ENCODE measurements at places on chromosomes 12 and 14.
A peak's percentile ranks its signal among the peaks of the same experiment; 100 is the strongest.

DNA sequence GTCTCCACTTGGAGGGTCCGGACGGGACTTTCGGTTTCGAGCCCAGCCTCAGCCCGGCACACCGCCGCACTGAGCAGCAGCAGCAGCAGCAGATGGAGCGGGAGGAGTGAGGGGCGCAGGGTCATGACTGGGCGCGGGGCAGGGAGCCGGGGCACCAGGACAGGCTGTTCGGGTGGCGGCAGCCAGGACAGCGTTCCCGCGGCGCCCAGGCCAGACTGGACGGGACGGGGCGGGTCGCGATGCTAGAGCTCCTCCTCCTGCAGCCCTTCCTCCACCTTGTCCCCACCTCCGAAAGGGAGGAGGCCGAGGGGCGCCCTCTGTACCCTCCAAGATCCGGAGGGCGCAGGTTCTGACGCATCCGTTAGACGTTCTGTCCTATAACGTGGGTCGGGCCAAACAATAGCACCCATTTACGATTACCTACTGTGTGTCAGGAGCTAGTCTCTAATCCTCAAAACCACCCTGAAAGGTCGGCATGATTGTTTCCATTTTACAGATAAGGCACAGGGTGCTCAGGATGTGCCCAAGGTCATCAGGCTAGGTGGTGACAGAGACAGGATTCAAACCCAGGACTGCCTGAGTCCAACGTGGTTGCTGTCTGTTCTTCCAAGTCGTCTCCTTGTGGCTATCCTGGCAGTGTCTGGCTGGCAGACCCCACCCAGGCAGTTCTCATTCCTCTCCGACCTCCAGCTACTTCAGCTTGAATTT is at the start of gene FKBP11:
Gene FKBP11 (minus strand): TSS at position 189 of the 708 bp plus-strand sequence. CDS start 64 bp downstream, at position 125.
- no peak for DNase-seq

DNA sequence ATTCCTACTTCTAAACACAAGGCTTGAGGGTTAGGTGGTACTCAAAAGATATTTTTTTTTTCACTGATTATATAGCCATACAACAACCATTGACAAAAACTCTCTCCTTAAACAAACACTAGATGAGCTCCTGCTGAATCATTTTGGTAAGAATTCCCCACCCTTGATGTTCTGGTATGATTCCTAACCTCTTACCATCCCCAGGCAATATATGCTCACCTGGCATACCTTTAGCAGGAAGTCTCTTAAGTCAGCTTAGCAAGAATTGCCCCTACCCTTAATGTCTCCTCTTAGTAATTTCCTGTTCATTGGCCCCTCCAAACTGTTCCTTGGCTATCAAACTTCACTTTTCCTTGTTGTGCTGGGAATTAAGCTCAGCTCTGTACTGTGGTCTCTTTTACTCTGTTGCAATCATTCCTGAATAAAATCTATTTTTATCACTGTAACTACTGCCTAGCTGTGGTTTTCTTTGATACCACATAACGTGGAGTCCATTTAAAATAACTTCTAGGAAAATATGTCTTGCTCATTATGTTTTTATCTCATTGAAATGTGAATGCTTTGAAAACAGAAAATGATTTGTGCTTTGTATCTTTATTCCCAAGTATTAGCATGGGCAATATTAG is 712.6 kb downstream of the SLC16A7 start:
- DNase-seq, result no peak

DNA sequence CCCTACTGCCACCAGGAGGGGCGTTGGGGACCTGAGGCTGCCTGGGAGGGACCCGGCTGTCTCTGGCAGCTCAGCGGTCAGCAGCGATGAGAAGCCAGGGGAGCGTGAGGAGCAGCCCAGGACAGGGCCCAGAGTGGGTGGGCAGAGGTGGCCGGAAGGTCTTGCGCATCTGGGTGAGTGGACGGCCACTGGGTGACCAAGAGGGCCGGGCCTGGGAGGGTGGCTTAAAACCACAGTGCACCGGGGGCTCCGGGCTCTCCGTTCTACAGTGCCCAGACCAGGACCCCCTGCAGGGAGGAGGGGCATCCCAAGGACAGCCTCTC is 10.0 kb downstream of the INF2 start:
- DNase-seq, result no peak

- DNase-seq, result no peak
Observed at GRCh38 chr14:105968291-105968690, 441.9 kb downstream of the TMEM121 start.

GRCh38 chr12:27779416-27779919 is 565 bp upstream of the KLHL42 start:
- DNase-seq, result no peak

- no peak for DNase-seq
Observed at GRCh38 chr12:53235164-53235563, 3.2 kb upstream of the RARG start.

- DNase-seq, result no peak
Observed at GRCh38 chr12:57135527-57136326, 7.4 kb downstream of the LRP1 start.

- DNase-seq, result no peak
Observed at GRCh38 chr12:105352052-105352451, 21.6 kb downstream of the C12orf75 start.

DNA sequence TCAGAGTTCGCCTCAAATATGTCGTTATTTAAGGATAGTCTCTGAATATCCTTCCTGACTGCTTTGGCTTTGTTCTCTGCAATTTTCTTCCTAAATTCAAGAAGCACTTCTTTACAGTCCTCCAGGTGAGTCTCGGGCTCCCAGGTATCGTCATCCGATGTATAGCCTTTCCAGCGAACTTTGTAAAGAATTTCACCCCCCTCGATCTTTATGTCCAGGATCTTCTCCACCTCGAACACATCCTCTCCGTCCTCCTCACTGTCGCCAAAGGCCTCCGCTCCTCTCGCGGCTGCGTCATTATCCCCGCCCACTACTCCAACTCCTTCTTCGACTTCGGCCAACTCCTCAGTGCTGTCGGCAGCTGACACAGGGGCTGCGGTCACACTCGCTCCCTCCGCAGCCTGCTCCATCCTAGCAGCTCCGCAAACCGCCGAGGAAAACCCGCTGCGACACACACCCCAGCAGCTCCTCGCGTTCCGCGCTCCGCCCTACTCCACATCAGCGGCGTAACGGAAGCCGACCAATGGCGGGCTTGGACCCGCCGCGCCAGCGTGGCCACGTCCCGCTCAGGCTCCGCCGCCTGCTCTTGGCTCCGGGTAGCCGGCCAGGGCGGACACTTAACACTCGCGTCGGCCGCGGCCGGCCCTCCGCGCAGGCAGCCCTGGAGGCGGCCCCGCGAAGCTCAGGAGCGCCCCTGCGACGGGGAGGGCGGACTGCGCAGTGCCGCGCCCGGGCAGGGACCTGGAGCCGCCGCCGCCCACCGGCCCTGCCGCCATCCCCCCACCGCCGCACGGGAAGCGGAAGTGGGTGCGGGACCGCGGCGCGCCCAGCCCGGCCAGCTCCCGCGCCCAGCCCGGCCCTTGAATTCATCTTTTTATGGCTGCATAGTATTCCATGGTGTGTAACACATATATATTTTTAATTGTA is 4.1 kb downstream of the CD163L1 start:
- DNase-seq, result no peak

DNA sequence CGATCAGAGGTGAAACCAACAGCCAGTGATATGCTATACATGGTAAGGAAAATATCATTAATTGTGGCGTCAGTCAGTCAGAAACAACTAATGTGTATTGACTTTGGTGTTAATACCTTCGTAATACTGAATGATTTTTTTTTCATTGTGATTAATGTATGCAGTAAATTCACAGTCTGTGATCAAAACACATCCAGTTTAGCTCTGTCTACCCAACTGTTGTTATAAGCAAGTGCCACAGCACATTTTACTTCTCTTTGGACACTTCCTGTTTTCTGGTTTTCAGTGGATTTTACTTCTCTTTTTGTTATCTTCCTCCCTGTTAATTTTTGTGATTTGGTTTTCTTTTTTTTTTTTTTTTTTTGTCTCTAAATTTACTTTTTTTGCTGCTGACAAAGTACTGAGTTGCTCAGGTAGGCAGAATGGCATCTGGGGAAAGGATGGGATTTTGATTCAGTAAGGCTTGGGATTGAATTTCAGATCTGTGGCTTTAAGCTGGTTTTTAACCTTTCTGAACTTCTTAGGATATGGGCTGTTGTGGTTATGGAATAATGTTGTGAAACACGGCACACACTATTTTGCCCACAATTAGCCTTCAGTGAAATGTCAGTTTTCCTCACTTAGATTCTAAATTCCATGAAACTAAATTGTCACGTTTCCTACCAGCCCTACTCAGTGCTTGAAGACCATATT is 604 bp downstream of the GLIPR1 start:
- no peak for DNase-seq

DNA sequence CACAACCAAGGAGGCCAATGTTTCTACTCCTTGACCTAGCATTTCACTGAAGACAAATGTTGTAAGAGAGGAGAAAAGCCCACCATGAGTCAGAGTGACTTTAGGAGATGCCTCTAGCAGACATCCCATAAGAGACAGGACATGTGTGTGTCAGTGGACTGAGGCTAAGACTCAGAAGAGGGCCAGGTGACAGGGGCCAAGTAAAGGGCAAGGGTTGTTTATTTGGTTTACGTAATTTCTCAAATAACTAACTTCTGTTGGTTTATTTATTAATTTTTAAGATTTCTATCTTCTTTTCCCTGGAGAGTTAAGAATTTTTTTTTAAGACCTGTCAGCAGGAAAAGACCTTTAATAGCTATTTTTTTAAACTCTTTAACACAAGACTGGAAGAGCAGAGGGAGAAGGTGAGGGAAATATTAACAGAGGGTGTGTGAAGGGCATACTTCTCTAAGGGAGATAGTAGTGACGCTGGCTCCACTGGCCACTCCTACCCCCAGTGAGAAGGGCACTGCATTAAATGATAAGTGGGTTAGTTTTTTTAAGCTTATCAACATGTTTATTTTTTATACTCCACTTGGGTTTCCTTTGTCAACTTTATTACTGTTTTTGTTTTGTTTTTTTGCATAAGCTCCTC is 3.4 kb downstream of the PNP start:
- DNase-seq, result no peak

- DNase-seq, result no peak
Observed at GRCh38 chr14:86787717-86788116, 1205.3 kb downstream of the GALC start.

- peak; percentile 51 for DNase-seq
Observed at GRCh38 chr14:89851106-89851505, 103.4 kb downstream of the EFCAB11 start.

GRCh38 chr14:90602088-90602687 is 205.4 kb downstream of the CALM1 start:
- DNase-seq, result no peak

- DNase-seq, result no peak
Observed at GRCh38 chr12:45696049-45696448, 33.5 kb upstream of the ARID2 start.

GRCh38 chr14:93114713-93115068 is 1.0 kb downstream of the ITPK1 start:
- DNase-seq, result no peak

- DNase-seq, result no peak
Observed at GRCh38 chr14:76073717-76074116, 78.0 kb upstream of the GPATCH2L start.

GRCh38 chr12:54272214-54272613 is 7.7 kb downstream of the CBX5 start:
- no peak for DNase-seq

GRCh38 chr12:31582155-31582554 is 8.8 kb downstream of the DENND5B start:
- no peak for DNase-seq

GRCh38 chr12:44627387-44628166 is 248.5 kb downstream of the NELL2 start:
- DNase-seq, result no peak

DNA sequence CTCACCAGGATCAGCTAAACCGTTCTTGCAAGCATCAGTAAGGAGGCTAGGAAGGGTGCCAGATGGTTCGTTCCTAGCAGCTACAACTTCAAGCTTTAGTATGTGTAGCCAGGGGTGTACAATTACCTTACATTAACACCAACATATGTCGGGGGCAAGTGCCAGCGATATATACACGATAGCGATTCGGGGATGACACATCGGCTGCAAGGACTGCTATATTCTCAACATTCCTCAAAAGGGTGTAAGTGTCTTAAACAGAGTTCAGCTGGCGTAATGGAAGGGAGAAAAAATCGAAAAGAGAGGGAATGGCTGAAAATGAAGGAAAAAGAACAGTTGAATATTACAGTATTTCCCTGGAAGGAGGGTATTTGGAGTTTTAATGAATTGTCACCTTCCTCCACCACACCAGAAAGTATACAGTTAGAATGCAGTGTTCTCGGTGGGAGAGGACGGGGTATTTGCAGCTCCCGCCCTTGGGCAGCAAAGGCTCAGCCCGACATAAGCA is 545 bp downstream of the LIMA1 start:
- no peak for DNase-seq

DNA sequence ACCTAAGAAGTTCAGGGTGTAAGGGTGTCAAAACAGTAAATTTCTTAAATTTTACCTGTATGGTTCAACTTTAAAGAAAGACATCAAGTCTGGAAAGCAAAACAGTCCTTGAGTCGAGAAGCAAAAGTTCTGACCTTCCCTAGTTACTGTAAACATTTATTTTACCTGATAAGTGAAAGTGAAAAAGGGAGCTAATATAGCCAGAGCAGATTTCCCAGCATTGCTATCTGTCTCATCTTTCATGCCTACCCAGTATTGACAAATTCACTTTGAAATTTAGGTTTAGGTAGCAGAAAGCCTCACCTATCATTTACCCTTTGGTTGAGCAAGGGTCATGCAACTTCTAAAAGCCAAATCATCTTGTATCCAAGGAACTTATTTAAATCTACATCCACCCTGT is 24.5 kb downstream of the SLC38A4 start:
- DNase-seq, result no peak

DNA sequence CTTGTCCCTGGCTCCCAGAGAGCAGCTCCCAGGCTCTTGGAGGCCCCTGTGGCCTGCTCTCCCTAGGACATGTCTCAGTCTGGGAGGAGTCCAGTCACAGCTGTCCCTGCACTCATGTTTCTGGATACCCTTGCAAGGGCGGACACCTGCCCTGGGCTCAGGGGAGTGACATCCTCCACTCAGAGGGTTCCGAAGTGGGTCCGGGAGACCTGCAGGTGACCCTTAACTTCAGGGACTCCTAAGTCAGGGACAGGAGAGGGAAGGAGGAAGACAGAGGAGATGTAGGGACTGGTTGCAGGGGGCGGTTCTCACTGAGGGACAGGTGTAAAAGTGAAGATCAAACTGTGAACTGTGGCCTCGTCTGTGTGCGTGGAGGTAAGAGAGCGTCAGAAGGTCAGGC is 37.6 kb downstream of the CACNA2D4 start:
- DNase-seq, result no peak
